ENCODE measurements at places on chromosomes 16 and 17.
A peak's percentile ranks its signal among the peaks of the same experiment; 100 is the strongest.

- DNase-seq, result no peak
These were observed 34.1 kb upstream of the ABCA3 start for GRCh38 chr16:2374644-2375043.

DNA sequence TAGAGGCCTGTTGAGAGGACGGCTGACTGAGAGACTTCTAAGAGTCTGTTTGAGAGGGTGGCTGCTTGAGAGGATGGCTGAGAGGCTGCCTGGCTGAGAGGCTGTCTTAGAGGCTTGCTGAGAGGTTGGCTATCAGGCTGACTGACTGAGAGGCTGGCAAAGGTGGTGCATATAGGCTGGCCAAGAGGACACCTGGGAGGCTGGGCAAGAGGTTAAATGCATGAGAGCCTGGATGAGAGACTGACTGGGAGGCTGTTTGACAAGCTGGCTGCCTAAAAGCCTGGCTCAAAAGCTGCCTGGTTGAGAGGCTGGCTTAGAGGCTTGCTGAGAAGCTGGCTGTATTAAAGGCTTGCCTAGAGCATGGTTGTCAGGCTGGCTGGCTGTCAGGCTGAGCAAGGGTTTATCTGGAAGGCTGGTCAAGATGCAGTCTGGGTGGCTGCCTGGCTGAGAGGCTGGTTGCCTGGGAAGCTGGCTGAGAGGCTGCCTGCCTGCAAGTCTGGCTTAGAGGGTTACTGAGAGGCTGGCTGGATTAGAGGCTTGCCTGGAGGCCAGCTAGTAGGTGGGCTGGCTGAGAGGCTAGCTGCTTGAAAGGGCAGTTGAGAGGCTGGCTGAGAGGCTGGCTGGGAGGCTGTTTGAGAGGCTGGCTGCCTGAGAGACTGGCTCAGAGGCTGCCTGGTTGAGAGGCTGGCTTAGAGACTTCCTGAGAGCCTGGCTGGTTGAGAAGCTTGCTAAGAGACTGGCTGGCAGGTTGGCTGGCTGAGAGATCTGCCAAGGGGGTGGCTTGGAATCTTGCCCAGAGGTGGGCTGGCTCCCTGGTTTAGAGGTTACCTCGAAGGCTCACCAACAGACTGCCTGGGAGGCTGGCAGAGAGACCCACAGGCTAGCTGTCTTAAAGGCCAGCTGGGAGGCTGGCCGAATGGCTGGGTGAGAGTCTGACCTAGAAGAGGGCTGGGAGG is 38.3 kb upstream of the ACSM2B start:
- no peak for DNase-seq

- DNase-seq, result no peak
These were observed 162.6 kb downstream of the AATF start for GRCh38 chr17:37111329-37111728.

GRCh38 chr17:2814049-2814448 is 17.8 kb downstream of the RAP1GAP2 start:
- DNase-seq, result peak; percentile 29

- DNase-seq, result no peak
These were observed 14.6 kb upstream of the KRT17 start for GRCh38 chr17:41638941-41639340.

GRCh38 chr17:74839990-74840852 is 19.5 kb downstream of the GRIN2C start:
- no peak for DNase-seq

GRCh38 chr17:3761036-3761917 is 37.6 kb downstream of the HASPIN start:
- DNase-seq, result no peak

DNA sequence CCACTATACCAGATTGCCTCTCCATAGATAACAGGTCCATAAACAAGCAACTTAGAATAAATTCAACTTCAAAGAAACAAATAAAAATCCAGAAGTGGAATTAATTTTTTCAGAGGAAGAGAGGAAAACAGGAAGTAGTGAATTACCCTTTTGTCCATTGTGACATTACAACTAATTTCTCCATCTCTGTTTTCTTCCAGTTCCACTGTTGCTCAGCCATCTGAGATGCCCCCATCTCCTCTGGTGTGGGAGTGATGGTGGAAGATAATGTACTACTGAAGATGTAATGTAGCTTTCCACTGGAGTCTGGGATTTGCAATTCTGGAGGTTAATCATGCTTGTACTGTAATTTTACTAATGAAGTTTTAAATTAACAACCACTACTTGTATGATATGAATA is 124.6 kb upstream of the TMEM97 start:
- DNase-seq, result no peak

- no peak for DNase-seq
These were observed 153.2 kb downstream of the SKAP1 start for GRCh38 chr17:48276776-48277175.

DNA sequence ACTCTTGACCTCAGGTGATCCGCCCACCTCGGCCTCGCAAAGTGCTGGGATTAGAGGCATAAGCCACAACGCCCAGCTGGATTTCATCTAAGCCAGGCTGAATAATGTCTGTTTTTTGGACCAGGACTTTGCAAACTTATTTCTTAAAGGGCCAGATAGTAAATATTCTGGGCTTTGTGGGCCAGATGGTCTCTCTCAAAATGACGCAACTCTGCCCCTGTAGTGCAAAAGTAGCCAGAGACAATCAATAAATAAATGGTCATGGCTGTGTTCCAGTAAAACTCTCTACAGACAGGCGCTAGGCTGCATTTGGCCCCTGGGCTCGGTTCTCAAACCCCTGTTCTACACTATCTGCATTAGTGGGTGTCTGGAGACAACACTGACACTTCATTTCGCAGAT is 121.9 kb upstream of the CDH13 start:
- no peak for DNase-seq

GRCh38 chr16:73912281-73912680 is 384.3 kb upstream of the PSMD7 start:
- DNase-seq, result no peak

- DNase-seq, result no peak
These were observed 1.7 kb downstream of the RPH3AL start for GRCh38 chr17:350706-351448.

- no peak for DNase-seq
These were observed 189.7 kb downstream of the PRKCA start for GRCh38 chr17:66492080-66492479.

GRCh38 chr16:68202091-68202519 is 33.8 kb downstream of the ESRP2 start:
- no peak for DNase-seq

GRCh38 chr17:1905190-1905913 is 75.5 kb downstream of the RPA1 start:
- no peak for DNase-seq

GRCh38 chr17:66438101-66438500 is 135.7 kb downstream of the PRKCA start:
- no peak for DNase-seq

GRCh38 chr17:44850025-44850424 is 2.3 kb downstream of the HIGD1B start:
- no peak for DNase-seq

GRCh38 chr16:88558457-88559442 is 11.5 kb upstream of the ZC3H18 start:
- DNase-seq, result no peak

- no peak for DNase-seq
These were observed 29.6 kb upstream of the ABCA9 start for GRCh38 chr17:69090365-69090764.

GRCh38 chr16:54060599-54061421 is 225.8 kb downstream of the IRX3 start:
- DNase-seq, result no peak

GRCh38 chr16:62225675-62226074 is 189.4 kb upstream of the CDH8 start:
- DNase-seq, result peak; percentile 3

GRCh38 chr16:77285676-77286075 is 86.5 kb downstream of the SYCE1L start:
- DNase-seq, result no peak

DNA sequence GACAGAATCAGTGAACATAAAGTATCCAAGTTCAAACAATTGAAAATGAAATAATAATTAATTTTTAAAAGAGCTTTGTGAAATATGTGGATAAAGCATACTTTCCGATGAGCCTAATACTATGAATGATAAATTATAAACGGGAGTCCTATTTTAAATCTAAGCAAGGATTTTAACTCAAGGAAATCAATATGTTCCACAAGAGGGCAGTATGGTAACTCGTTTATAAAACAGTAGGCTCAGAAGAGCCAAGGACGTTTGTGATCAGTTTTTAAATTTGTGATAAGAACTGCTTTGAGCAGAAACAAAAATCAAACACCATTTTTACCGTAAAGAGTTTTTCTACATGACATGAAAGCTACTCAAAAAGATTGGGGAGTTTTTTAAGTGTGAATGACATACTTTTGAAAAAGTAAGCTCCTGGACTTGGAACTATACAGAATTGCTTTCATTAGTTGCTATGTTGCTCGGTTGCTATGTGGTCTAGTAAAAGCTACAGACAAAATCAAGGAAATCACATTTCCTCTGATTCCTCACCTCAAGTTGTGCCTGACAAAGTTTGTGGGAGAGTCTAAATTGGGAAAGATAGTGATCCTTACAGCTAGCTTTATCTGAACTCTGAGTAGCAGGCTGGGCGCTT is 11.8 kb upstream of the TEKT1 start:
- no peak for DNase-seq

- no peak for DNase-seq
These were observed 20.8 kb downstream of the ZFPM1 start for GRCh38 chr16:88473666-88474534.

GRCh38 chr16:12124742-12125141 is 148.2 kb downstream of the SNX29 start:
- DNase-seq, result no peak

GRCh38 chr17:37689317-37689716 is 46.1 kb upstream of the DDX52 start:
- DNase-seq, result no peak

DNA sequence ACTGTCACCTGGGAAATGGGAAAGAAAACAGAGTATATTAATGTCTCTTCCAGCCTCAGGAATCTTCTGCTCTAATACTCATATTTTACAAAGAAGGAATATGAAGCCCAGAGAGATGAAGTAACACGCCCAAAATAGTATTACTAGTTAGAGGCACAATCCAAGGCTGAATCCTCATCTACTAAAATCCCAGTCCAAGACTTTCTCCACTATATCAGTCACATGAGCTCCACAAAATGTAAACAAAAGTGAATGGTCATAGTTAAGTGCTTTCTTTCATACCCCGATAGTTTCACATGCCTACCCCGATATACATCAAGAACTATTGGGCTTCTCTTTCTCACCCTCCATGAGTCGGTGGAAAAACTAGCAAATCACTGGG is 965 bp downstream of the INTS2 start:
- no peak for DNase-seq

DNA sequence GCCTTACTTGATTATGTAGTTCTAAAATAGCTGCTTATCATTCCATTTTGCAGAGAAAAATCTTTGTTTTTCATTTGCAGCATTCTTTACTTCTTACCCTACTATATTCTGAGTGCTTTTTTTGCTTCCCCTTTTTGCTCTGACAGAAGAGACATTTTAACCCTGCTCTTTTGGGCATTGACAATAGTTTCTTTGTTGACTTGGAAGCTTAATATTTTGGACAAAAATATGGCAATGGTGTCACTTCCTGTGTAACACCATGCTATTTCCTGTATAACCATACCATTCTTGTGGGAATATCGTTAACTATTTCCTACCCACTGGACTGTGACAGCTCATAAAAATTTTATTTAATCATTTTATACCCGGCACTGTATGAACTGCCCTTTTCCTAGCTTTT is 747.1 kb downstream of the CDH8 start:
- no peak for DNase-seq

DNA sequence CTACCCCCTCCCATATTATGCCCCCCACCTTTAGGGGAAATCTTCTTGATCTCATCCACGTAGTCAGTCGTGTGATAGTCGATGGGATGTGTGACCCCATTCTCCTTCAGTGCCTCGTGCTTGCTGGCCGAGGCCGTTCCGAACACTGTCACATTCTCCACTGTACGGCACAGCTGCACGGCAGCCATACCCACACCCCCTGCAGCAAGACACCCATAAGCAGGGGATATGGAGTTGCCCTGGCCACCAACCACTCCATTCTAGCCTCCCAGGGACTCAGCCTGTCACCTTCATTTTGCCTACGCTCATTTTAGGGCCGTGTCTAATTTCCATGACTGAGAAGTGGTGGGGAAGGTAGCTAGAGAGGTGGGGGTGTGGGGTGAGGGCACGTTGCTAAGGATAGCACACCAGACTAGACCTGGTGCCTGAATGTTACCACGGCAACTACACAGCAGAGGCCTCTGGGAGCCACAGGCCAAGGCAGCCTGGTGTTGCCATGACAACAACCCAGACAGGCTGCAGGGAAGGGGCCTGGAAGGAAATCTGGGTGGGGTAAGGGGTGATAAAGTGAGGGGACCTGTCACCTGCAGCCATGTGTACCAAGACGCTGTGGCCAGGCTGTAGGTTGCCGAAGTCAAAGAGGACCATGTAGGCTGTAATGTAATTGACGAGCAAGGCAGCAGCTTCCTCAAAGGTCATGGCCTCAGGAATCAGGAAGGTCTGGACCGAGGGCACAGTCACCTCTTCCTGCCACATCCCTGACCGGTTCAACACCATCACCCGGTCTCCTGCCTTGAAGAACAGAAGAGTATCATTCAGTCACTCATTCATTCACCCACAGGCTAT is 4.0 kb downstream of the VAT1 start:
- no peak for DNase-seq

DNA sequence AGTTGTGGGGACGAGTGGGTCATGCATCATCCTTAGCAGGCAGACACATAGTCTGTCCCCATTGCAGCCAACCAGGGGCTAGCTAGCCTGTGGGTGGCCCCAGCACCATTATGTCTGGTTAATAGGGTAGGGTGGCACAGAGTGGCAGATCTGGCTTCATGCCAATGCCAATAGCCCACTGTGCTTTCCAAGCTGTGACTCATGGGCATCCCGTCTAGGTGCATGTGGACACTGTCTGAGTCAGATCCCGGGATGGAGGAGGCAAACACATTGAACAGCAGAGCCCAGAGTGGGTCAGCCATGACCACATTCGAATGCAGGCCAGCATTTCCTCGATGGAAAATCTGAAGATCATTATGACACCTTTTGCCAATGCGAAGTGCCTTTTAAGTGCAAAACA is 2.5 kb downstream of the HS3ST2 start:
- no peak for DNase-seq

DNA sequence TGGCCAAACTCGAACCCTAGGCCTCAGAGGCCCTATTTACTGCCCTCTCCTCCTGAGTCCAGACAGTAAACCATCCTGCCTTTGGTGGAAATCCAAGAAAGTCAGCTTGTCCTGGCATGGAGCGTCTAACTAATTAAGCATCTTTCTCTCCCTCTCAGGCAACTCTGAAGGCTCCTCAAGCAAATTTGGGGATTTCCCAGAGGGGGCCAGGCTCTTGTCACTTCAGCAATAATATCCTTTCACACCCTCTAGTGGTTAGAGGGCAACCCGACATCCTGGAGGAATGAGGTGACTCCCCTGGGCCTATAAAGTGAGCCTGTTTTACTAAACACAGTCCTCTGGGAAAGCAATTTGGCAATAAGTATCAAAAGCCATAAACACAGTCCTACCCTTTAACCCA is 60.4 kb downstream of the NOG start:
- peak; percentile 45 for DNase-seq
